ENCODE measurements at places on chromosomes 7 and 10.

GRCh38 chr7:118629898-118630438 lies 405.5 kb downstream of the ANKRD7 start:
- DNase-seq: no peak

DNA sequence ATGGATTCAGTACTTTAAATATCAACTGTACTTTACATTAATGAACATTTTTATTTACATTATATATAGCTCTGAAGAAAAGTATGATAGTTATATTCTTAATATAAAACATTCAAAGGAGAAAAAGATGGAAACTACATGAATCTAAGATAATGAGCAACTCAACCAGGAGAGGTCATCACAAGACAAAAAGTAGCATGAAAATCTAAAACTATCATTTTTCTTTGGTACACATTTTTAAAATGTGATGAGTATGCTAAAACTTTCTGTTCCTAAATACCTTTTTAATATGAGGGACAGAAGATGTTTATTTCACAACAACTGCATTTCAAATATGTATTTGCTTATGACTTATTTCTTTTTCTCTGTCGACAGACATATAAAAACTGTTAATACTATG lies 2.4 kb downstream of the CNTNAP2 start:
- no peak for DNase-seq

GRCh38 chr7:44103923-44104859 lies at the start of gene AEBP1:
Gene AEBP1, plus strand, starts transcription at chr7:44104345. Its CDS starts 321 bp downstream, at chr7:44104666.
- no peak for DNase-seq

- no peak for DNase-seq
Measured at GRCh38 chr10:34567659-34568253, 247.3 kb downstream of the PARD3 start.

DNA sequence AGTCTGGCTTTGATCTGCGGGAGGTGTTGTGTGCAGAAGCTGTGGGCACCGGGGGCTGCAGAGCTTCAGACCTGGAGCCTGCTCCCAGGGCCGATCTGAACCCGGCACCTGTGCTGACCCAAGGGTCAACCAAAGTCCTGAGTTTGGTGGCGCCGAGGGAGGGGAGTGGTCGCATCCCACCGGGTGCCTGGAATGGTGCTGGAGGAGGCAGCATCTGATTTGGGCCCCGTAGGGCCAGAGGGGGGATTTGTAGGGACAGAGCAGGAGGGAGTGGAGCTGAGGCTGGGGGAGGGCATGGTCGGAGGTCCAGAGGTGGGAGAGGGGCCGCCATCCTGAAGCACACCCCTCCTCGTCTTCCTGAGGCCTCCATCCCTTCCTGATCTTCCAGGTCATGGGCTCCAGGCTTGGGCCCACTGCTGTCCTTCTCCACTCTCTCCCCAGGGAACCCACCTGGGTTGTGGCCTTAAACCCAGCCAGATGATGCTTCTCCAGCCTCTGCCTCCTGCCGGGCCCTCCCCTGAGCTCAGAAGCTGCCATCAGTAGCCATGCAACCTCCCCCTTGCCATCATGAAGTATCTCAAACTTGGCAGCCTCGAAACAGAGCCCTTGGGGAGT lies 112.9 kb downstream of the LHPP start:
- DNase-seq: no peak

DNA sequence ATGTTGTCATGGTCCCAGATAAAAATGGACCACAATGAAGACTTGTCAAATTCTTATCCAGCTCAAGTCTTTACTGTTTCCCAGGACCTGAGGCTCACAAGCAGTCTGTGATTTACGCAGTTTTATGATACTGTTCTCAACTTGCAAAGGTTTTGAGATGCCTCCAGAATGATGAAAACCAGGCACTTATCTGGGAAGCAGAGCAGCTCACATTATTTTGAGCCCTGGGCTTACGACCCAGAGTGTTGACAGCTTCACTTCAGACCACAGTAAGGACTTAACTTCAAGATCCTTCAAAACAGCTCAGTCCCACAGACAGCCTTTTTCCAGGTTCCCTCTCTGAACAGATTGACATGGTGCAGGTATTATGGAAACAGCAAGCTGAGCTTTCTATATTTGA lies 236.1 kb downstream of the RNLS start:
- DNase-seq: no peak
